ENCODE measurements at places on chromosomes 4 and X. TPM values are rescaled to one million over a fixed set of nuclear protein-coding genes. Genes with fewer than 3 reads are reported as not detected.

DNA sequence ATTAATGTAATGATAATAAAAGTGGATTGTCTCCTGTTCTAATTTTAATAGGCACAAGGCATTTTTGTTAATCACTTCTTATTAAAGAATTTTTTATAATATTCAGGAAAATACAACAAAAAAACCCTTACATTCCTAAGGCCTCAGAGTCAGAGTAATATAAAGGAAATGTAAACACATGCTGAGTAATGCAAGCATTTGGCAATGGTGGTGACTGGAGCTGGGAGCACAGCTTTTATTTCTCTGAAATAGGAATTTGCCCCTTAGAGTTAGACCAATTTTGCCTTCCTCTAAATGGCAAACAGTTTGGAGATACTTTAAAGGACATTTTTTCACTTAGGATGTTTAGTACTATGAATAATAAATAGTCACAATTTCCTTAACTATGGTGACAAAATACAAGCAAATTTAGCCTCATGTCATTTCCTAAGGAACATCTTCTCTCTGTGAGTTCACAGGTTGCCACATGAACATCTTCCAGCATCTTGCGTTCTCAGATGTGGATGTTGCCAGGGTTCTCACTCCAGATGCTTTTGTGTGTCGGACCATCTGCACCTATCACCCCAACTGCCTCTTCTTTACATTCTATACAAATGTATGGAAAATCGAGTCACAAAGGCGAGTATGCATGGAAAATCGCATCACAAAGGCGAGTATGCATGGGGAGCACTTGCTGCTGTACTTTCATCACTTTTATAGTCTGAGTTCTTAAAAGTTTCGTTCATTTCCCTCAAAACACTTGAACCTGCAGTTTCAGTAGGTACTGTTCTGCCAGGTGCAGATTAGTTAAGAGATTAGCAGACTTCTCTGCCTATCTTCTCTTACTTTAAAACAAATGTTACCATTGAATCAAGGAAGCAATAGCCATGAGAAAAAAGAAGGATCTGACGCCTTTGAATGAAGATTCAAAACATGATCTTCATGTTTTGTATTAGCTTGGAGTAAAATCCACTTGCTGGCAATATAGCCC is 15.9 kb upstream of the F11 start:
- H3K4me1 ChIP-seq: no peaks in the 10 kb centered on the region
- H3K4me3 ChIP-seq: no peak overlapping the region
- no peak overlapping the region for H3K27ac ChIP-seq
- H3K27me3 ChIP-seq: no peaks in the 10 kb centered on the region

The LGI2 gene
- 3.9 TPM for total RNA-seq

DNA sequence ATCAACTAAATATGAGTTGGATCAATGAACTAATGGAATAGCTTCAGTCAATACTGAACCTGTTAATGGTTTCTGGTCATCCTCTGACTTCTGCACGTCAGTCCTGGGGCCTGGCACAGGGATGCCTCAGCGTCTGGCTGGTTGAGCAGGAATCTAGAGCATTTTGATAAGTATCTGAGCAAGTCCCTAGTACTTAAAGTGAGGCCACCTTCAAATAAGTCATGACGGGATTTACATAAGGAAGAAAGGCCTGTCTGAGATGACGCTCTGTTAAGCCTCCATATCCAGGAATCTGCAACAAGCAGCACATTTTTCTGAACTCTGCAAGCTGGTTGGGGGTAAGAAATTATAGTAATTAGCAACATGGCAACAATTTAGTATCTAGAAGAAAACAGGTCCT is 83.2 kb upstream of the TBC1D9 start:
- no peaks in the 10 kb centered on the region for H3K36me3 ChIP-seq
- DNase-seq: no peak
- H3K4me3 ChIP-seq: no peak overlapping the region

DNA sequence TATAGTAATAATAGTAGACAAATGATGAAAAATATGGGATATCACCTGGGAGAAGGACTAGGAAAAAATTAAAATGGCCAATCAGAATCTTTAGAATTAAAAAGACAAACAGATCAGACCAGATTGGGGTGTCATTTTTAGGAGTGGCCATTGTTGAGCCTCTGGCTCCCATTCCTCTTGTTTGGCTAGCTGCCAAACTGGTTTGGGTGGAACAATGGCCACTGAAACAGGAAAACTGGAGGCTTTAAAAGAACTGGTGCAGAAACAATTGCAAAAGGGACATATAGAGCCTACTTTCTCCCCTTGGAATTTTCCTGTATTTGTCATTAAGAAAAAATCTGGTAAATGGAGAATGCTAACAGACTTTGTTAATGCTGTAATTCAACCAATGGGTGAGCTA is 294.8 kb upstream of the DKK2 start:
- H3K27me3 ChIP-seq: no peaks in the 10 kb centered on the region
- no peak overlapping the region for H3K27ac ChIP-seq
- no peaks in the 10 kb centered on the region for H3K36me3 ChIP-seq
- H3K4me3 ChIP-seq: no peak overlapping the region
- no peaks in the 10 kb centered on the region for H3K4me1 ChIP-seq
- no peak for DNase-seq

DNA sequence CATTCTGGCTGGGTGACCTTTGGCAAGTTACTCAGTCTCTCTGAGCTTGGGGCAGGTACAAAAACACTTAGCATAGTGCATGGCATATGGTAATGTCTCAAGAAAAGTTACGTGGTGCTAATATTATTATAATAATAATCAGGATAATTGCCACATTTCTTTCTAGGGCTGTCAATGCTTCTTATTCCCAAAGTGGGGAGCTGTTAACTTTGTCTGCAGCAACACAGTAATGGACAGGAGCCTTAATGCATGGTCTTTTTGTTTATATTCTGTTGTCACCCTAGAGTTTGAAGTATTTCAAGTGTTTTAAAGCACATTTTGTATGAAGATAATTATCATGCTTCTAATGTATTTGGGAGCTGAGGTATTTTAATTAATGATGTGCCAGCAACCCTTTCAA is 121.8 kb downstream of the FHIP1A start:
- no peak overlapping the region for H3K27ac ChIP-seq
- H3K27me3 ChIP-seq: no peaks in the 10 kb centered on the region
- no peak overlapping the region for H3K4me3 ChIP-seq
- H3K36me3 ChIP-seq: no peaks in the 10 kb centered on the region
- H3K4me1 ChIP-seq: no peaks in the 10 kb centered on the region
- DNase-seq: no peak

The ANXA10 gene
- not detected for total RNA-seq

The UGT2B15 gene
- not detected for total RNA-seq

The RNF113A gene
- 11.5 TPM for total RNA-seq

The AKAP14 gene
- total RNA-seq: not detected

GRCh38 chr4:79413032-79413885 is 5.2 kb upstream of the GK2 start:
- H3K27me3 ChIP-seq: no peaks in the 10 kb centered on the region
- no peaks in the 10 kb centered on the region for H3K36me3 ChIP-seq
- no peak for DNase-seq

The GLRA3 gene
- total RNA-seq: not detected

GRCh38 chrX:41733939-41734338 is 10.0 kb downstream of the GPR82 start:
- DNase-seq: no peak
- no peaks in the 10 kb centered on the region for H3K27me3 ChIP-seq
- no peak overlapping the region for H3K4me3 ChIP-seq
- H3K4me1 ChIP-seq: no peaks in the 10 kb centered on the region
- H3K27ac ChIP-seq: no peak overlapping the region

DNA sequence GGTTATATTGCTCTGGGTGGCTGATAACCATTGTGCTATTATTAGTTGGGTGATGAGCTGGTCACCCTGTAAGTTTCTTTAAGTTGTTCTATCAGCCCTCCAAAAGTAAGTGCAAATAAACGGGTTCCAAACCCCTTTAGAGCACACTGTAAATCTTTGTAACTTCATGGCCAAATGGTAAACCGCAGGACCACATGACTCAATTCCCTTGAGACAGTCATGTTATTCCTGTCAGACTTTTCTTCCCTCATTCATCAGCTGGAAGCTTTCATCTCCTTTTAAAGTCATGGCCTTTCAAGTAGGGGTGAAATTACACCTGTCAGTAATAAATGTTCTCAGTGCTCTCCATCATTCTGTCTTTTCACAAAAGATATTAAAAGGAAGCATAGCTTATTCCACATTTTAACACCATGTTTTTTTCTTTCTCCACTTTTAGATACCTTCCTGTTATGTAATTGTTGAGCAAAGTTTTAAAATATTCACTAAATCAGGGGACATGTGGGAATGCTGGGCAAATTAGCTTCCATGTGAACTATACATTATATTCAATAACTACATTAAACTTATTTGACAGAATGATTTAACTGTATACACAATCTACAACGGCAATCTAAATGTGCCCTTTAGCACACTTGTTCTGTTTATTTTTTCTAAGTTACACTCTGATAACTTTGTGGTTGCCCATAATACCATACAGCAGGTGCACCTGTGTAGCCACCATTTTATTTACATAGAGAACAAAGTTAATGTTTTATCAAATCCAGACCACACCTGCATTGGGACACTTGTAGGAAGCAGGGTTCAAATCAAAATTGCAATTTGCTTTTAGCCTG is 275.5 kb downstream of the CFAP299 start:
- no peak for DNase-seq
- H3K27ac ChIP-seq: no peak overlapping the region
- no peaks in the 10 kb centered on the region for H3K4me1 ChIP-seq
- H3K36me3 ChIP-seq: no peaks in the 10 kb centered on the region

- H3K27ac ChIP-seq: no peak overlapping the region
- H3K4me3 ChIP-seq: no peak overlapping the region
- no peaks in the 10 kb centered on the region for H3K27me3 ChIP-seq
Measured at GRCh38 chr4:123455360-123455759, 58.8 kb downstream of the SPRY1 start.

The CD99 gene
- 135 TPM for total RNA-seq

DNA sequence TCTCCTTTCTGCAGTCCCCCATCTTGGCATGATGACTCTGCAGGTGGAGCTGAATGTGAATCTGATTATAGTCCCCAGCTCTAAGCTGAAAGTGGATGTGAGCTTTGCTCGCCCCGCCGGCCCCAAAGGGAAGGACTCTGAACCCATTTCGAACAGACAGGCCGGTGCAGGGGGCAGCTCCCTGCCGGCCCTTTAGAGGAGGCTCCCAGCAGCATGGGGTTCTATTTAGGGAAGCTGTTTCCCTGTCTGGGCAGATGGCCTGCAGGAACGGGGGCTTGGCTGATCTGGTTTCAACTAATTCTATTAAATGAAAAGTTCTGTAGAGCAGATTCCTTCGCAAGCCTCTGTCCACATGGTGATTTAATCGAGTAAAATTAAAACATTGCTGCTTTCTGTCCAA is 104.8 kb upstream of the MSX1 start:
- no peaks in the 10 kb centered on the region for H3K36me3 ChIP-seq
- no peak for DNase-seq
- no peak overlapping the region for H3K4me3 ChIP-seq
- no peaks in the 10 kb centered on the region for H3K27me3 ChIP-seq
- no peaks in the 10 kb centered on the region for H3K4me1 ChIP-seq
- no peak overlapping the region for H3K27ac ChIP-seq

The PLP1 gene
- total RNA-seq: 8.4 TPM

The COL25A1 gene
- total RNA-seq: 0.14 TPM

DNA sequence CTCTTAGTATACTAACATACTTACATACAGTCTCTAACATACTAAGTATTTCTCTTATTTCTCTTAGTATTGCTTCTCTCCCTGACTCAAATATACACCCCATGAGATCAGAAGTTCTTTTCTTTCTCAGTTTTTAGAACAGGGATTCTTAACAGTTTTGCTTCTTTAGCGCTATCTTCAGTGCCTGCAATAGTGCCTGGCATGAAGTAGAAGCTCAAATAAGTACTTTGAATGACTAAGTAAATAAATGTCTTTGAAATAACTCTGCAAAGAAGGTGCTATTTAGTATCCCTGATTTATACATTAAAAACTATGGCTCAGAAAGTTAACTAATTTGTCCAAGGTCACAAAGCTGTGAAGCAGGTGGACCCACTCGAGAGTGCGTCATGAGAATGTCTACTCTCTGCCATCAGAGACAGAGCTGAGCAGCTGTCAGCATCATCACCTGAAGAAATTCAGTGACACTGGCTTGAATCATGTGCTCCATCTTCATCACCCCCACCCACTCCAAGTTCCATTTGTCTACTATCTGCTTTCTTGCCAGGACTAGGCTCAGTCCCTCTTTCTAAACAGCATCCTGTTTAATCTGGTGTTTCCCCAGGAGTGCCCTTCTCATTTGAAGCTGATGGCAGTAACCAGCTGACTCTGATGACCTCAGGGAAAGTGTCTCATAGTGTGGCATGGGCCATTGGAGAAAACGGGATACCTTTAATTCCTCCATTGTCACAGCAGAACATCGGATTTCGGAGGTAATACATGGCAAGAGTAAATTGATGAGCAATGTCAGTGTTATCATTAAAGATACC is 83.1 kb downstream of the CC2D2A start:
- no peaks in the 10 kb centered on the region for H3K4me1 ChIP-seq
- H3K36me3 ChIP-seq: no peaks in the 10 kb centered on the region
- H3K27ac ChIP-seq: no peak overlapping the region
- no peaks in the 10 kb centered on the region for H3K27me3 ChIP-seq

The NDUFB11 gene
- 77.0 TPM for total RNA-seq

- H3K36me3 ChIP-seq: no peaks in the 10 kb centered on the region
- DNase-seq: no peak
- no peaks in the 10 kb centered on the region for H3K27me3 ChIP-seq
- peak overlapping the region; percentile 48 for H3K4me3 ChIP-seq
- H3K27ac ChIP-seq: peak overlapping the region; percentile 100
- H3K4me1 ChIP-seq: peaks cover 39% of the 10 kb centered on the region
Measured at GRCh38 chrX:24146283-24146949, 3.1 kb upstream of the ZFX start.

The HPSE gene
- total RNA-seq: 3.3 TPM

The NSG1 gene
- total RNA-seq: 15.7 TPM

DNA sequence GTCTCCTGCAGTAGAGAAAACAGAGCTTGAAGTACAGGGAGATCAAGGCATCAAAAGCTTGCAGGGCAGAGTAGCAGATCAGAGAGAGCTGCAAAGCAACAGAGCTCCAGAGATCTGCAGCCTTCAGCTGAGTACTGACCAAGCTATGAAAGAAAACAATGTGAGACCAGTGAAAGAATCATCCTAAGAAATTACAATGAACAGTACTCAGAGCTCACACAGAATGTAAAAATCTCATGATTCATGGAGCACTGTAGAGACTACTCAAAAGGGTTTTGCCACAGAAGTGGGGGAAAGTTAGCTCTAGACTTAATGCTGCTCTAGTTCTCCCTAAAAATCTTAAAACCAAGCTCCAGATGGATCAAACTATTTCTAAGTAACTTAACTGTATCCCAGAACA is 80.0 kb upstream of the MAB21L2 start:
- DNase-seq: no peak
- no peak overlapping the region for H3K27ac ChIP-seq
- no peak overlapping the region for H3K4me3 ChIP-seq
- no peaks in the 10 kb centered on the region for H3K27me3 ChIP-seq
- H3K36me3 ChIP-seq: no peaks in the 10 kb centered on the region
- no peaks in the 10 kb centered on the region for H3K4me1 ChIP-seq

The BMPR1B gene
- 2.2 TPM for total RNA-seq

DNA sequence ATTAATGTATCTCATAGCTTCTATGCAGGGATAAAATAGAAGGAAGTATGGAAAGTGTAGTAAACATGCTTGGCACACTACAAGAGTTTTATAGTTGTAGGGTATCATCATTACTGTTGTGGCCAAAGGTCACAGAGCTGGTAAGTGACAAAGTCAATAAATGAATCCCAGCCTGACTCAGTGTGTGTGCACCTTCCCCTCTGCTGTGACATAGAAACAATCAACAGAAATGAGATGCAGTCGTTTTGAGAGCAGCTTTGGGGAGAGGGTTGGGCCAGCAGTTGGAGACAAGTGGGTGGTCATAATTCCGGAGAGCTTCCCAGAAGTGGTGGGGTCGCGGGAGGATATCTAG is 82.4 kb upstream of the RBPJ start:
- DNase-seq: no peak
- no peak overlapping the region for H3K27ac ChIP-seq
- no peaks in the 10 kb centered on the region for H3K27me3 ChIP-seq
- no peaks in the 10 kb centered on the region for H3K36me3 ChIP-seq
- peaks cover 8% of the 10 kb centered on the region for H3K4me1 ChIP-seq

The CHM gene
- 25.4 TPM for total RNA-seq
